ENCODE measurements at places on chromosomes 12 and 14.
A peak's percentile ranks its signal among the peaks of the same experiment; 100 is the strongest.

- no peak for DNase-seq
Observed at GRCh38 chr12:73124480-73124879, 852.3 kb downstream of the TRHDE start.

DNA sequence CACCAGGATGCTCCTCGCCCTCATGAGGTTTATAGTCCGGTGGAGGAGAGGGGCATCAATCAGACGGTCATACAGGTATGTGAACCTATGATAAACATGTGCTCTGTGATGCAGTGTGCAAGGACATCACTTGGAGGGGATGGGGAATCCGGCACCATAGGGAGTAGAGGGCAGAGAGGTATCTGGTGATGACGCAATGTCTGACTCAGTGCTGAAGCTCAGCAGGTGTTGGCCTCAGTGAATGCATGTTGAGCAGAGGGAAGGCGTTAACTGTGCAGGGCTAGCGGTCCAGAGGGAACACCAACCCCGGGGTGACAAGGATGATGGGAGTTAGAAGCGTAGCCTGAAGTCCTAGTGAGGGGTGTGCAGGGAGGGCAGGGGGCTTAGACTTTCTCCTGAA, 200.9 kb downstream of the TMEM132C start:
- no peak for DNase-seq

DNA sequence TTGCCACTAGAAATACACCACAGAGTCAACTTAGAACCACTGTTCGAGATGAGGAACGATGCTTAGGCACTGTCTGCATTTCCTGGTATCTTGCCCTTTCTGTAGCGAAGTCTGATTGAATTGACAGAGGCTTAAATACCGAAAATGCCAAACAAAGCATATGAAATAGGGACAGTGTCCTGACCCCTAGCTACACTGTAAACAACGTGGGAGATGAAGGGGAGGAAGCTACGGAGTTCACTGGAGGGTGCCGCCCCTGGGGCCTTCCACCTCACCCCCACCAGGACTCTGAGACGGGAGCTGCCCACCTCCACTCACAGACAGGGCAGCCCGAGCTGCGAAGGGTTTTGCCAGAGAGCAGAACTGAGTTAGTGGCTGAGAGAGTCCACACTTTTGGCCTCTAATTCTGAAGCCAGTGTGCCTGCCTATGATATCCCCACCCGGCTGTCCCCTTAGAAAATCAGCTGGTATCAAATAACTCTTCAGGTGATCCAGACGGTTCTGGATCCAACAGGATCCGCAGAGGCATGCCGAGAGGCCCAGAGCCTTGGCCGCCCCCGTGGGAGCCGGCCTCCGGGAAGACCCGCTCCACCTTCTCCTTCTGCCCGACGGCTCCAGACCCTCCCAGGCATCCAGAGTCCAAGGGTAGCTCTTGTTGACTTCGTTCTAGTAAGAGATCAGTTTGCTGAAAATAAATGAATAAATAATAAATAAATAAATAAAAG, 230.7 kb upstream of the DIO3 start:
- DNase-seq = no peak

- no peak for DNase-seq
Observed at GRCh38 chr14:34211732-34212131, 250.3 kb downstream of the SPTSSA start.

DNA sequence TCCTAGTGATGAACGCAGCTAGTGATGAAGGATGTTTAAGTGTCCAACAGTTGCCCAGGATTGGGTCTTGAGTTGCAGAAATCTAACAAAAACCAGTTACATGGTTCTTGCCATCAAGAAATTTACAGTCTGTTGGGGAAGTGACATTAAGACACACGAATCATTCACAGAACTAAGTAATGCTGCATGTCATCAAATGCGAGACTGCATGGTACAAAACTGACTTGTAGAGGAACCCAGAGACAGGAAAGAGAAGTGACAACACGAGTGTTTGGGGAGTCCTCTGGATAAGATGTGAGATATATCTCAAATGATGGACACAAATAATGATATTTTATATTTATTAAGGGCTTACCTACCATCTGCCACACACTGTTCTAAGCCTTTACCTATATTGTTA, 6.1 kb upstream of the SYNE3 start:
- no peak for DNase-seq

GRCh38 chr14:76386944-76387782, 11.2 kb downstream of the ESRRB start:
- peak; percentile 24 for DNase-seq

- no peak for DNase-seq
Observed at GRCh38 chr12:92044435-92044834, 101.2 kb downstream of the BTG1 start.

DNA sequence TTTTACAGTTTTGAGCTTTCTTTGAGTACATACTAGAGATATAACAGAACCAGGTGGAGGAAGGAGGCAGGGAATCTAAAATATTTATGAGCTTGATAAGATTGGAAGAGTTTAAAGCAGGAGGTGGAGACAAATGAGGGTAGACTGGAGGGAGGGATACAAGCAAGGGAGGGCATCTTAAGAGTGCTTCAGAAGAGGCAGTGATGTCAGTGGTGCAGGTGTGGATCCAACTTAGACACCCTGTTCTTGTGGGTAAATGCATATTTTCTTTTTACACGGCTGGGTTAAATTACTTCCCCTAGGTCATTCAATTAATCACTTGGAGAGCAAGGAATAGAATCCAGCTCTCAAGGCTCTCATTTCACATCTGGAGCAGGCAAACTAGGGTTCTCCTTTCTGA, 146.1 kb upstream of the LRIG3 start:
- DNase-seq = no peak

GRCh38 chr14:39673270-39673711, 241.1 kb upstream of the FBXO33 start:
- DNase-seq = no peak

GRCh38 chr12:99706736-99707473, 59.4 kb downstream of the GARIN6 start:
- DNase-seq = no peak

- DNase-seq = no peak
Observed at GRCh38 chr14:56170028-56170427, 51.8 kb downstream of the PELI2 start.

- no peak for DNase-seq
Observed at GRCh38 chr14:100896369-100897060, 7.0 kb downstream of the RTL1 start.

GRCh38 chr14:61566537-61567225, 128.6 kb upstream of the HIF1A start:
- DNase-seq = no peak

- DNase-seq = no peak
Observed at GRCh38 chr12:110340706-110341105, 59.7 kb downstream of the ATP2A2 start.

DNA sequence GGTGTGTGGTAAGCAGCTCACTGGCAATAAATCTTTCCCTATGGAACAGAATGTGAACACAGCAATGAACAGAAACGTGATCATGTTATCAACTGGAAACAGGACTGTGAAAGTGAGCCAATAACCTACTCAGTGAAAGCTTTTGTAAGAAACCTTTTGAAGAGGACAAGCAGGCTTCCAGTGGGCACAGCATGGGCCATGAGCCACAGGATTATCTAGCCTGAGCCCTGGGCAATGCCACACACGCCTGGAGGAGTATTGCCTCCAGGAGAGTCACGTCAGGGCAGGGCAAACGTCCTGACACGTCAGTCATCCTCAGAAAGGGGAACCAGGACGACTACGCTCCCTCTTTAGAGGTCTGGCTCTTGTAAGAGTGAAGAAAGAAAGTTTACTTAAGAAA, 32.3 kb downstream of the NRDE2 start:
- DNase-seq = no peak

DNA sequence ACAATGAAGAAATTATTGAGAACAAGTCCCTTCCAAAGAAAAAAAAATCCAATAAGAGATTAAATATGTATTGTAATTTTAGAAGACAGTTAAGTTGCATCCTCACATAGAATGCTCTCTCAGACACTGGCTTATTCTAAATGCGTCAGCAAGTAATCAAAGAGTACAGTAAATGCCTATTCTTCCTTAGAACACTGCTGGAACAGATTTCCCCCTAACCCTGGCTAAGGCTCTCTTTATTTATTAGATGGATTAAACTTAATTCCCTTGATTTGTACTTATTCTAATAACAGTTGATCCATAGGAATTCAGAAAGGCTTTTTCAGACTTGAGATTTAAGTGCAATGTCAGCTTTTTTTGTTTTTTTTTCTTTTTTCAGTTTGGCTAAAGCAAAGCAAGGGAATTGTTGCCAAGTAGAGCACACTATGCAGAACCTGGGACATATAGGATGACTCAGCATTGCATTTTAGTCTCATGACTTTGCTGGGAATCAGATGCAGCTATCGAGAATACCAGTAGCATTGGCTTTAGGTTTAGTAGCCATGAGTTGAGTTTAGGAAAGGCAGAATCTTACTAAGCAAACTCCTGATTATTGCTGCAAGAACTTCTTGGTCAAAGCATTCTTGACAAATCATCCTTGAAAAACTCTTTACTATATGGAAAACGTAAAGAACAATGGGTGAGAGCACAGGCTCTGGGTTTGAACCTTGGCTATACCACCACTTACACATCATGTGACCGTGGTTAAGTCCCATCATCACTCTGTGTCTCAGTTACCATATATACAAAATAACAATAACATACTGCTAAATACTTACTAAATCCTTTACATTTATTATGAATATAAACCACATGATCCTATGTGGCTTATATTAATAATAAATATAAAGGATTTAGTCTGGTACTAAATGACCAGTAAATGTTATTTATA, 26.7 kb downstream of the MED21 start:
- DNase-seq = no peak

DNA sequence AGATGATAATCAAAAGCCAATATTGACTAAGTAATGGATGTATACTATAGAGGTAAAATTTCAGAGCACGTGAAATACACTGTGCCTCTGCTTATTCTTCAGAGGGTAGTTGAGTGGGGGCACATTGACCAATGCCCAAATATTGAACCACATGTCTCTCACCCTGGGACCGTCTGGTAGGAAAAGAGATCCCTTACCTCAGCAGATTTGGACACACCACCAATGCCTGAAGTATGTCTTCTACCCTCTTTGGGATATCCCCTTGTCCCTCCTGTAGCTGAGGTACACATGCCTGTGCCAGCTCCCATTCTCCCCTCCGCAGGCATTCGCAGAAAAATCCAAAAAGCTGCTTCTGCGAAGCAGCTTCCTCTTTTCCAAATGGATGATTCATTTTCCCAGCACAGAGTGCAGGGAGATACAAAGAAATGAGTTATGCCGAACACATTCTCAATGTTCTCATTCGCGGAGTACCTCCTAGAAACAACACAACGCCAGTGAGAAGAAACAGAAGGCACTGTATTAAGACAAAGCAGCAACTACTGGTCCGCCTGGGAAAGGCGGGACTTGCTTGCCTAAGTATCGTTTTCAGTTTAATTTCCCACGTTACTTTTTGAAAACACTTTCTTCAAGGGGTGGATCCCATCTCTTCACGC, 691 bp downstream of the ZFYVE26 start:
- DNase-seq = no peak

DNA sequence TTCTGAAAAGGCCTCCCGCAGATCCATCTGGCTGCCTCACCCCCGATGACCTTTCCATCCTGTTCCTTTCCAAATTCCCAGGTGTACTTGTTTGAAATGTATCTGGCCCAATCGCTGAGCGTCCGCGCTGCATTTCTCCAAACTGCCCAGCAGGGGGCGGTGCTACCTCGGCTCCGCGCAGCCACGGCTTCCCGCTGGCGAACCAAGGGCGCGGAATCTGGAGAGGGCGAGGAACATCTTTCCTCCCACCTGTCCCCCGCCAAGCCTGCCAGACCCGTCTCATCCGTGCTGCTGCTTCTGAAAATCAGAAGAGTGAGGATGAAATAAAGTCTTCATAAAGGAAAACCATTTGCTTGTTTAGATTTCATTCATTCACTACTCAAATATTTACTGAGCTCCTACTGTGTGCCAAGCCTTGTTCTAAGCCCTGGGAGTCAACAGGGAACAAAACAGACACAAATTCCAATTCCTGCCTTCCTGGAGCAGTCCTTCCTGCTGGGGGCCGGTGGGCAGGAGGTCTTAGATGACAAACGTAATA, 16.8 kb upstream of the MYL2 start:
- DNase-seq = peak; percentile 32

GRCh38 chr12:89977405-89978085, 268.9 kb upstream of the ATP2B1 start:
- DNase-seq = no peak

- peak; percentile 68 for DNase-seq
Observed at GRCh38 chr12:104682790-104683279, 226.1 kb downstream of the CHST11 start.

- DNase-seq = no peak
Observed at GRCh38 chr12:101935890-101936746, 58.7 kb downstream of the DRAM1 start.

GRCh38 chr14:79631276-79631675, 580.0 kb downstream of the DIO2 start:
- no peak for DNase-seq

- no peak for DNase-seq
Observed at GRCh38 chr12:62760779-62761178, 174.2 kb downstream of the PPM1H start.

DNA sequence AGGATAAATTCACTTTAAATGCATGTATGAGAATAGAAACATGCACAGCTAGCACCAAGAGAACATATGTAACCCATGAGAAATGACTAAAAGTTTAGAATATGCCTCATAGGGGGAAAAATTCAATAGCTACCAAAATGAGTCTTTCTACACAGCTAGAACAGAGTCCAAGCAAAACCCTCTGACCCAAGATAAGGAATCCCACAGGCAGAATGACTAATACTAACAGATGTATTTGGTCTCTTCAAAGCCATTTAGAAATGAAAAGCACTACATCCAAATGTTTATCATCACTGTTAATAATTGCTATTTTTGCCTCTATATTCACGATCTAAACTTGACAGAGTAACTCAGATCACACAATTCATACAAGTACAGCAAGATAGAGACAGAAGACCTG, 44.0 kb downstream of the KICS2 start:
- DNase-seq = no peak

DNA sequence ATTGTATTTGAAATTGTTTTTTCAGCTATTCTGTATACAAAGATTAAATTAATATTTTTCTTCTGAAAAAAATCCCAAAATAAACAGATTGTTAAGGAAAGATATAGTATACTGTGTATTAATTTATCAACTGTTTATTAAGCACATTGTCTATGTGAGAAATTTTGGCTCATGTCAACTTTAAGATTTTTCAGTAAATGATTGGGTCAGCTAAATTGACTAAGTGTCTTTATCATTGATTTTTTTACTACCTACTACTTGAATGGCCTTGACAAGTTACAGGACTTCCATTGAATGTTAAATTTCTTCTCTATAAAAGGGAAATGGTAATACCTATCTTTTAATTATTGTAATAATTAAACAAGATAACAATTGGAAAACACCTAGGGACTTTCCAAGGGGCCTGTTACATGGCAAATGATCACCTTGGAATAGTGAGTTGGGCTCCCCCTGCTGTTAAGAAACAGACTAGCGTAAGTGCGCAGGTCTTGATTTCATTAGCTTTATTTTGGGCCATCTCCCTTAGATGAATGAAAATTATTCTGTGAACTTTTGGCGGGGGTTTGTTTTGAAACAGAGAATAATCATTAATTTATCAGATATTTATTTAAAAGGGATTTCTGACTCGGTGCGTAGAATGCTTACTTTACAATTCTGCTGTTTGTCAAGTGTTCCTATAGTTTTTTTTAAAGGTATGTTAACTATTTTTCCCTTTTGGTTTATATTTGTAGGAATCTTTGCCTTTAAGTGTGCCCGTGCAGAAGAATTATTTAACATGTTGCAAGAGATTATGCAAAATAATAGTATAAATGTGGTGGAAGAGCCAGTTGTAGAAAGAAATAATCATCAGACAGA, 14.5 kb upstream of the CCT2 start:
- DNase-seq = peak; percentile 58

All from CD4-positive, alpha-beta T cell treated with Interleukin-6 at 100 ng/mL for 8 hours (primary cell).